Inflammatory macrophage treated with lipopolysaccharide for 4 hours (primary cell): ENCODE measurements at places on chromosomes 4 and X.
A peak's percentile ranks its signal among the peaks of the same experiment; 100 is the strongest.

- DNase-seq, result no peak
These were observed 7.2 kb downstream of the PGAM4 start for GRCh38 chrX:77962068-77962902.

- no peak for DNase-seq
These were observed 430.3 kb downstream of the PACRGL start for GRCh38 chr4:21130606-21131005.

DNA sequence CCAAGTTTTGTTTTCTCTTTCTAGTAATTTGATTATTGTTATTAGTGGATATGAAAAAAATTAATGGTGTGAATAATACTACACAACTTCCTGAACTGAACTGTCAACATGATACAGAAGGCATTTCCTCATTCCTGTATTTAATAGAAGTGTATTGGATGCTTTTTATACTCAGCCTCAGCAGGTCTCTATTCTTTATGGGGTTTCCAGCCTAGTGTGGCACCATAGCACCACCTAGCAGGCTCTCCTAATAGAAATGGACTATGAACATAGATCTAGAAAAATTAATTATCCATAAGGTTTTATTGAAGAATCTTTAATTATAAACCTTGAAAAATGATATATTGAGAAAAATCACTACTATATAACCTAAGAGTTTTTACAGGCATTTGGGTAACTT lies 52.4 kb downstream of the GLRB start:
- no peak for DNase-seq

DNA sequence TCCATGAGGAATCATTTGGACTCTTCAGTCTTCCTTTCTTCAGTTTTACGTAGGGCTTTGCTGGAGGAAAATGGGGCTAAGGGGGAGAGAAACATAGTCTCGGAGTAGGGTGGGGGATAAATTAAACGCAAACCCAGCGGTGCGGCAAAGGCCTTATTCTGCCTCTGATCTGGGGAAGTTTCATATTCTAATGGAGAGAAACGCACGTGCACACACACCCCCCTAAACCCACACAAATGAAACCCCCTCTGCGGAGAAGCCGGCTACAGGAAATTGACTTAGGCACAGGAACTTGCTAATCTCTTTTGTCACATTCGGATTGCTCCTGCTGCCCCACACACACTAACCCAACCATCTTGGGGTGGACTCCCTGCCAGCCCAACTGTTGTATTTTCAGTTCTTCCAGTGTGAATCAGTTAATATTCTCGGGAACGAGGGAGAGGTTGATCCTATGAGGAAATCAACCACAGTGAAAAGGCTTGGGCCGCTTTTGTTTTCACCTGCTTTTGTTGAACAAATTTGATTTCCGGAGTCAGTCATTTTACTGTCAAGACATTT lies at the start of gene RHOH:
Gene RHOH, plus strand, starts transcription at position 308 of the 558 bp plus-strand sequence. CDS start 46,356 bp downstream, outside the sequence.
- DNase-seq, result peak; percentile 31

DNA sequence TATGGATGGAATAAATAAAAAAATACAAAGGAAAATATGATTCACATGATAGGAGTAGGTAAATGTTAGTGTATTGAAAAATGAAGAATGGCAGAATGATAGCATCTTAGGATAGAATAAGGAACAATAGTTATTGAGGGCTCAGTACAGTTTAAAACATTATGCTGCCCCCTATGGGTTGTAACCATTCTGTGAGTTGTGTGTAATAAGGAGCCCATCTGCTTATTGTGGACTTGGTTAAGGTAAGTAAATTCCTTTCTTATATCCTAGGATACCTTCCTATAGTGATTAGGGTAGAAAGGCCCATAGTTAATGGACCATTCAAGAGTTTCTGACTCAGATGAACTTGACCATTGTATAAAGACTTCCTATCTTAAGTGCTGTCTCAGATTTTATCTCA lies 195.8 kb downstream of the PDHA2 start:
- peak; percentile 19 for DNase-seq

DNA sequence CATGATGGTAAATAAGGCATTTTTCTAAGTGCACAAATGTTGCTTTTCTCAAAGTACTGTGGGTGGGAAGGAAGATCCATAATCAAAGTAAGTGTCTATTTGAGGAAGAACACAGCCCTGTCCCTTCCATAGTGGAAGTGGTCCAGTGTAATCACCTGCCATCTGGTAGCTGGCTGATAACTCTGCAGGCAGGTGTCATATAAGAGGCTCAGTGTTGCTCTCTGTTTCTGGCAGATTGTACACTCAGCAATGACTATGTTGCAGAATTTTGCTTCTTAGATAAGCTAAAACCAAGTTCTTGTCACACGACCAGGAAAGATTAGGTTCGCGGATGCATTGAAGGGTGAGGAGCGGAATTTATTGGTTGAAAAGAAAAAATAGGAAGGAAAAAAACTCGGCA lies 20.9 kb downstream of the SAGE1 start:
- no peak for DNase-seq

GRCh38 chr4:80173841-80174240 lies 23.5 kb upstream of the PRDM8 start:
- DNase-seq, result no peak

DNA sequence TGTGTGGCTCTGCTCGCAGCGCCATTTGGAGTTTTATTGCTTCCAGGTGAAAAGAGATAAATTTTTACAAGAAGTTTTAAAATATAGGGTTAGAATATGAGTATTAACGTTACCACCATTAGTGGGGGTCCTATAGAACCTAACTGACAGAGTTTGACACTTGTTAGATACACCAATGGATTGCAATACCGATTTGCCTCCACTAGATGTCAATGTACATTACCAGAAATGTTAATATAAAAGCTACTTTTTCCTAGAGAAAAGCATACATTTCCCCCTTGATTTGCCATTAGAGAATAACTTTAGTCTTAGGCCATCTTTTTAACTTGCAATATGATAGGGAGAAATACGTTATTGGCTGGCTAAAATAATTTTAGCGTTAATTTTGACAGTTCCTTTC lies 108.4 kb downstream of the LINC00632 start:
- peak; percentile 10 for DNase-seq

DNA sequence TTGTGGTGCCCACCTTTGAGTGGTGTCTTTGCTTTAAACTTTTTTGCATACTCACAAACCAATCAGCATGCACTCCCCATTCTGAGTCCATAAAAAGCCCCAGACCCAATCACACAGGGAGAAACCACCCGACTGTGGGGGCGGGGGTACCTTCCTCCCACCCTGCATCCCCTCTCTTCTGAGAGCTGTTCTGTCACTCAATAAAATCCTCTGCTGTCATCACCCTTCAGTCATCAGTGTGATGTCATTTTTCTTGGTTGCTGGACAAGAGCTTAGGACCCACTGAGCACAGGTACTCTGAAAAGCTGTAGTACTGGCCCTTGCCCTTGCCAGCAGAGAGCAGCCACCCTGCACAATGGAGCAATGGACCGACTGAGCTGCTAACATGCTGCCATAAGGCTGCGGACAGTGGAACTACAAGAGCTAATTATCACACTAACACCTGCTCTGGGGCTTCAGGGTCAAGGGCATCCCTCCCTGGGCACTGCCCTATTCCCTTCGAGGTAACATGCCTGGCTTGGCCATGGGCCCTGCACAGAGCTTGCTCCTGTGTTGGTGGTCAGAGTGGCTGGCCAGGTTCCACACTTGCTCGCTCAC lies 62.9 kb upstream of the PGRMC2 start:
- no peak for DNase-seq

- DNase-seq, result no peak
These were observed 205.1 kb downstream of the PPP3CA start for GRCh38 chr4:101142259-101142658.

- peak; percentile 40 for DNase-seq
These were observed 142.5 kb upstream of the MED14 start for GRCh38 chrX:40877887-40878286.

DNA sequence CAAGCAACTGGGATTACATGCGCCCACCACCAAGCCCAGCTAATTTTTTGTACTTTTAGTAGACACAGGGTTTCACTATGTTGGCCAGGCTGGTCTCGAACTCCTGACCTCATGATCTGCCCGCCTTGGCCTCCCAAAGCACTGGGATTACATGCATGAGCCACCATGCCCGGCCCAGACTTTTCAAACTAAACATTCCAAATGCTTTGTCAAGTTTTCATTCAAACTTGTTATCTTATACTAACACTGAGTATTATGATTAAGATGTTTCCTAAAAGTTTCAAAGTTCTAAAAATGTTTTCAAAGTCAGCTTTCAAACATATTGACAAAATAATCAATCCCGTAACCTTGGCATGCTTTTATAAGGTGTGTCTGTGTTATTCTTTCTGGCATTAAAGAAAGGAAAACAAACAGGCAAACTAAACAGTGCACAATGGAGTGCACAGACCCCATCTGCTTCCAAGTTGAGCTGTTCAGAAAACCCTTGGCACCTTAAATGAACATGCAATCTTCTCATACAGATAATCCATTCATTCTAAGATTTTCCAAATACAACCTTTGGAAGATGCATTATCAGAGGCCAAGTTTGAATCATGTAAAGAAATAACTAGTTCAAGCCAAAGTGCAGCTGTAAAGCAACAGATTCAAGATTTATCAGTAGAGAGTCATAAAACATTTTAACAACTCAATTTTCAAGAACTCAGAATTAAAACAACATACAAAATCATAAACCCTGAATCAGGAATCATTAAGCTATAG lies 49.1 kb downstream of the ABCG2 start:
- DNase-seq, result no peak

DNA sequence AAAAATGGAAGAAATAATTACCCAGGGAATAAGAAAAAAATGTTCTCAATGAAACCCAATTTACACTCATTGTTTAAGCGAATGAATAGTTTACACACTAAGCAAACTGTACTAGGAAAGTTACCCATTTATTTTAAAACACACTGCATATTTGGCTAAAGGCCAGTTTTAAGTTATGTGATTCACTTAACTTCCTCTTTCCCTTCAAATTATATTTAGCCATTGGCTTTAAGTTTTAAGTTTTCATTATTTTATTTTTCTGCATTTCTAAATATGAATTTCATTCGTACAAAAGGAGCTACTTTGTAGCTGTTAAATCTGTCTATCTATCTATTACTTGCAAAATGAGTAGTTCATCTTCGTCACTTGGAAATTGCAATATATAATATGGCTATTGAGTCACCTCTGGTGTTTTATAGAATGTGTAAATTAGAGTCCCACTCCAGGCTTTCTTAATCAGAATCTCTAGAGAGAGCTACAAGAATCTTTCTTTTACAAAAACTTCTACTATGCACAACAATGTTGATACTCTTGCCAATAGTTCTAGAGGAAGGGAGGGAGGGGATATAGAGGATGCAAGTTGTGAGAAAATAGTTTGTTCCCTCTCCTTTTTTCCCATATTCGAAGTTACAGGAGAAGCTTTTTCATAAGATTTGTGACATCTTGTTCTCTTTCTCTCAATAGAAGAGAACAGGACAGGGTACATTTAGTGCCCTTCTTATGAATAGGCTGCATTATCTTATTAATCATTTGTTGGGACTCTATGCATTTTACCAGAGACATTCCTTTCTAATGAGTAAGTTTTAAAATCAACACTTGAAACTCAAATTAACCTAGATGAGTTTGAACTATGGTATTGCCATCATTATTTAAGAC lies 41.8 kb downstream of the SULT1B1 start:
- DNase-seq, result peak; percentile 46

GRCh38 chr4:14265651-14266050 lies 638.1 kb upstream of the BOD1L1 start:
- DNase-seq, result no peak

- no peak for DNase-seq
These were observed 108.7 kb downstream of the DHRSX start for GRCh38 chrX:2391869-2392606.

- DNase-seq, result no peak
These were observed 43.0 kb upstream of the TEX13D start for GRCh38 chrX:124289443-124289842.
